ENCODE measurements at places on chromosomes 1 and 21. TPM values are rescaled to one million over a fixed set of nuclear protein-coding genes. Genes with fewer than 3 reads are reported as not detected.

- H3K4me1 ChIP-seq: no peaks in the 10 kb centered on the region
- peak; percentile 68 for DNase-seq
- peaks cover 5% of the 10 kb centered on the region for H3K36me3 ChIP-seq
- H3K27ac ChIP-seq: no peak overlapping the region
- no peaks in the 10 kb centered on the region for H3K27me3 ChIP-seq
Measured at GRCh38 chr1:232435729-232436128, 194.2 kb downstream of the SIPA1L2 start.

DNA sequence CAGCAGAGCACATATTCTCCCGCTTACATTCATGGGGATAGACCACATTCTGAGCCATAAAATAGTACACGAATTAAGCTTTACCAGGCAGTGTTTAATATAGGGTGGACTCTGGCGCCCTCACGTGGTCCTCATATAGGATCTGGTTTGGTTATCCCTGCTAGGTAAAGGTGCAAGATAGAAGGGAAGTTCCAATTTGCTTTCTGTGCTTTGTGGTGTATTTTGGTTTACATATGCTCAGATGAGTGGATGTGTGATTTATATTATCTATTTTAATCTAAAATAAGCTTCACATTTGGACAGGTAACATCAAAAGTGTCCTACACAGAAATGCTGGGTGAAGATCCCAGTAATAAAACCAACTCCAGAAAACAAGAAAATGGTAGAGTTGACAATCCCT, 3.6 kb downstream of the CR1 start:
- no peak overlapping the region for H3K27ac ChIP-seq
- H3K36me3 ChIP-seq: no peaks in the 10 kb centered on the region
- DNase-seq: peak; percentile 78

- no peak for DNase-seq
- H3K27ac ChIP-seq: peak overlapping the region; percentile 3
- H3K27me3 ChIP-seq: no peaks in the 10 kb centered on the region
Measured at GRCh38 chr1:156195853-156196252, 1.9 kb downstream of the SLC25A44 start.

- DNase-seq: no peak
- no peaks in the 10 kb centered on the region for H3K4me1 ChIP-seq
- no peak overlapping the region for H3K27ac ChIP-seq
- no peaks in the 10 kb centered on the region for H3K36me3 ChIP-seq
Measured at GRCh38 chr1:119838236-119838635, 27.0 kb upstream of the REG4 start.

Gene SRGAP2B
- total RNA-seq: 38.4 TPM

Gene SLC41A1
- total RNA-seq: 19.1 TPM

Gene ASCL5
- not detected for total RNA-seq
